Activated CD8-positive, alpha-beta T cell treated with anti-CD3 and anti-CD28 coated beads for 36 hours (primary cell): ENCODE measurements at places on chromosomes 1 and 21.

DNA sequence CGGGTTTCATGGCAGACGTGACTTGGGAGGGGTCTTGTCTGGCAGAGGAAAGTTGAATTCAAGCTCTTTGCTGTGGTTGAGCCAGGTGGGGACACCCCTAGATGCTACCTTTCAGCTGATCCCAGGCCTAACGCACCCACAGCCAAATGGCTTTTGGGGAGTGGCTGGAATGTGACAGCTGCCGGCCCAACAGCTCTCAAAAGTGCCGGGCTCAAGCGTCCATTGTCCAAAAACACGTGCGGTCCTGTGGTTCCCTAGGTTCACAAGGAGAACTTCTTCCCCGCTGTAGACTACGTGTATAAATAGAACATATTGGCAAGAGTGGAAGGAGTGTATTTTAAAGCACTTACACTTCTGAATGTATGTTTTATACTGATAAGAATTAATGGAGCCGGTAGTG is 87.1 kb upstream of the ARHGEF16 start:
- no peak for DNase-seq

- DNase-seq = no peak
These were observed 149.1 kb downstream of the PLPP3 start for GRCh38 chr1:56430141-56430839.

DNA sequence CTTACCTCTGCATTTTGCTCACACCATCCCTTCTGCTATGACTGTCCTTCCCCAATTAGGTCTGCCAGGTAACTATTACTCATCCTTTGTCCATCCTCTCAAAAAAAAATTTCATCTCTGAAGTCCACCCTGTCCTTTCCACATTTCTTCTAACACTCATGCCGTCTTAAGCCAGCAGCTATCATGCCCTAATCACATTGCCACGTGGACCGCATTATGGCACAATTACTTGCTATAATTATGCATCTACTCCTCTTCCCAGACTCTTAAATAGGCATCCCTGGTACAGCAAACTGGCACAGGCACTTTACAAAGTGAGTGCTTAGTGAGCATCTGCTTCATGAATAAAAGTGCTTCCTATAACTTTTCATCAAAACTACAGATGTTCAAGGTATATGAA is 295.4 kb upstream of the ESRRG start:
- no peak for DNase-seq

- DNase-seq = no peak
These were observed 59.3 kb downstream of the CENPF start for GRCh38 chr1:214662223-214662785.

DNA sequence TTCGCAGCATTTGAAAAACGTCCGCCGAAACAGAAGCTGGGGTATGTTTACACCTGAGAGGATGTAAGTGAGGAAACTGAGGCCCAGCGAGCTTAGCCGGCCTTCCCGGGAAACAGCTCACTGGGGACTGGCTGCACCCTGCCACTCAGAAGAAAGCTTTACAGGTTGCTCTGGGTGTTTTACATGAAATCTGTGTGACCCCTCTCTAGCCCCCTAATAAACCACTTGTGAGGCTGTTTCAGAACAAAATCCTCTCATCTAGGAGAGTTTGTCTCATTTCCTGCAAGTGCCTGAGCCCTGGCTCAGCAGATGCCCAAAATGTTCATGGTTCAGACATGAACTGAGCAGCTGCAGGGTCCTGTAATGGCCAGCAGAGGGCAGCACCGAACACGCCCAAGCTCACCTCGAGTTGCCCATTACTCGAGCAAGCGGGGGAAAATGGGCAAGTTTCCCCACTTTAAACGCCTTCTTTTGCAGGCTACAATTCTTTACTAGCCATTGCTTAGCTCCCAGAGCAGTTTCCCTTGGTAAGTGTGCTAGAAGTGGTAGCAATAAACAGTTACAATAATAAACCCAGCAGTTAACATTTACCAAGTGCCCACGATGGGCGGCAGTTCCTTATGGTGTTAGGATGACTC is 76.4 kb downstream of the FHAD1 start:
- DNase-seq = peak; percentile 85

DNA sequence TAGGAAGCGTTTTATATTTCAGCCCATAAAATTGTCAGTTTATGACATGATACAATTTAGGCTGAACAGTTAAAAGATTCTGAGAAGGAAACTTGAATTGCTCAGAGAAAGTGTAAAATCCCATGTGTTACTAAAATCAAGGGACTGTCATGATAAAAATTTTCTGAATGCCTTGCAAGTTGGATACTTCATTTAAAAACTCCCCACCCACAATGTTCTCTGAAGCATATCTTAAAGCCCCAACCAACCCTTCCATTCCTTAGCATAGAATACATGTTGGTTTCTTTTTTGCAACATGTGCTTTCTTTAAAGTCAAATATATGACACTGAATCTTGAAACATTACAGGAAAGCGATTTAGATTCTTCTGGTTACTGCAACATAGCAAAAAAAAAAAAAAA is 97.4 kb downstream of the MRPL39 start:
- no peak for DNase-seq

- no peak for DNase-seq
These were observed 3.3 kb upstream of the KIF21B start for GRCh38 chr1:201026836-201027235.

DNA sequence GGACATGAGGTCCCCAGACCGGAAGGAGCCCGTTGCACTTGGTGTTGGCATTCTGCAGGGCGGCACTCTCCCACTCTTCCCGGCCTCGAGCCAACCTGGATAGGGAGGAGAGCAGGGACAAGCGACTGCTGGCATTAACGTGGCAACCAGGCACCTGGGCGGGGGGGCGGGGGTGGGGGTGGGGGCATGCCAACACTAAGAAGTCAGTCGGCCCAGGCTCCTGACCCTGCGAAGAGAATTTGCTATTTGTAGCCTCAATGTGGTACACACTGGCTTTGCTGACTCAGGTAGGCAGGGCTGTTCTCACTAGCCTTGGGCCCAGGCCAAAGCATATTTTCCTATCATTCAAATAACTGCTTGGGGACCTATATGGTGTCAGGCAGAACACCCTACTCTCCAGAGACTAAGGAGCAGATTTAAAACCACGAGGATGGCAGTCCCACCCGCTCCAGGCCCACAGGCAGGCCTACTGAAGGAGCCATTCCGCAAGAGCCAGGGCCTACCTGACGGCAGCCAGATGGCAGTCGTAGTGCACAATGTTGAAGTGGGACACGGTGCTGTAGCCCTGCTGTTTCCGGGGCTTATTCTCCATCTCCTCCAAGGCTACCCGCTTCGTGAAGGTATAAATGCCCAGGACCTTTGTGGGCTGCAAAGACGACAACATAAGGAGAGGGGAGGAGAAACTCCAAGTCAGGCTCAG is 123.7 kb downstream of the UBR4 start:
- no peak for DNase-seq

DNA sequence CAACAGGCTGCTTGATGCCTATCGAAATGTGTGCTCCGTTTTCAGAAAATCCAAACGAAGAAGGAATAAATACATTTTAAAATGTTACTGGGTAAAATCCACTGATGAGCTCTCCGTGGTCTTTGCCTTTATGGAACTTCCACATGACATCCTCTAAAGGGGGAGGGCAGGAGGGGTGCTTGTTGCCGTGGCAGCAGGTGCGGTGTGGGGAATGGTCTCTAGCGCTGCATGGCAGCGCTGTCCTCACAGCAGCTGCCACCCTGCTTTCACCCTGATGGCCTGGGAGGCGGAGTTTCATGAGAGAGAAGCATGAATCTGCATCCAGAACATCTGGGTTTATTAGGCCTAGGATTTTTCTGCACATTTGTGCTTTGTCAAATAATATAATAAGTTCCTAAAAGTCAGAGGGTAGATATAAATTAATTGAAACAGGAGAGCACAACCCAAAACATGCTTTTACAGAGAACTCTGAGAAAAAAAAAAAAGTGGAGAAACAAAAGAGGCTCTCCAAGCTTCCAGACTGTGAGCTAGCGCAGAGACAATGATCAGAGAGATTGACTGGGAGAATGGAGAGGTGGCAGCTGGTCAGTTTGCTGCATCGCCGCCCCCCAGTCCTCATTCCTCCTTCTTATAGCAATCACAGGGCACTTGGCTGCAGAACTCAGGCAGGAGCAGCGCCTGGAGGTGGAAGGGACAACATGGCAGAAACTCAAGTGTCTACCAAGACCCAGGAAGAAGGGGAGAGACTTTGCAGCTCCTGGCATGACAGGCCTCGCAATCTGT is 228.6 kb downstream of the DSCAM start:
- DNase-seq = no peak

GRCh38 chr1:36472656-36473055 is 8.5 kb upstream of the MRPS15 start:
- DNase-seq = no peak

DNA sequence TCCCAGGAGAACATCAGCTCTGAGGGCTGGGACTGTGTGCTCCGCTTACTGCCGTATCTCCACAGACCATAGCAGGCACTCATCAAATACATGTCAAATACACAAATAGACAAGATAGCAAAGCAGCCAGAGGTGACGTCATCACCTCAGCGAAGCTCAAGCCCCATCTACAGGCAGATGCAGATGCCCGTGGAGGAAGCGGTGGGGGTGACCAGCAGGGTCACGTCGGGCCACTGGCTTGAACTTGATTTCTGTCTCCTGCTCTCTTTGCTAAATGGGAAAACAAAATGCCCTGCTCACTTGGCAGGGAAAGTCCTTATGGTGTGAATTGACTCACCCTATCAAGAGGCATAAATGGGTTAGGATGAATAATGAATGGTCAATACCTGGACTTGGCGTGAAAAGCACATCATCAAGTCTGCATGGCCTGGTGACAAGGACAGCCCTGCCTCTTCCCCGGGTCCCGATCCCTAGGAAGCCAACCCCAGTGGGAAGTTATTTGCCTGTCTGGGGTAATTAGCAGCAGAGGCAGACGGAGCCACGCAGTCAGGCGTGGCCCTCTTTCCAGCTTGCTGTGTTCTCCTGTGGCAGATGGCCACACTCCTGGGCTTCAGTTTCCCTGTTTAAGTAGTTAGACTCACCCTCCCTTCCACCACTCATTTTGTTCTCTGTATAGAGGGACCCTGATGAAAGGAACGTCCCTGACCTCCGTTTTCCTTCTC is 536.0 kb downstream of the NPHP4 start:
- DNase-seq = no peak

- DNase-seq = no peak
These were observed 351.0 kb downstream of the PDE4B start for GRCh38 chr1:66143651-66144050.

GRCh38 chr1:201096041-201096461 is 16.2 kb downstream of the CACNA1S start:
- DNase-seq = no peak

DNA sequence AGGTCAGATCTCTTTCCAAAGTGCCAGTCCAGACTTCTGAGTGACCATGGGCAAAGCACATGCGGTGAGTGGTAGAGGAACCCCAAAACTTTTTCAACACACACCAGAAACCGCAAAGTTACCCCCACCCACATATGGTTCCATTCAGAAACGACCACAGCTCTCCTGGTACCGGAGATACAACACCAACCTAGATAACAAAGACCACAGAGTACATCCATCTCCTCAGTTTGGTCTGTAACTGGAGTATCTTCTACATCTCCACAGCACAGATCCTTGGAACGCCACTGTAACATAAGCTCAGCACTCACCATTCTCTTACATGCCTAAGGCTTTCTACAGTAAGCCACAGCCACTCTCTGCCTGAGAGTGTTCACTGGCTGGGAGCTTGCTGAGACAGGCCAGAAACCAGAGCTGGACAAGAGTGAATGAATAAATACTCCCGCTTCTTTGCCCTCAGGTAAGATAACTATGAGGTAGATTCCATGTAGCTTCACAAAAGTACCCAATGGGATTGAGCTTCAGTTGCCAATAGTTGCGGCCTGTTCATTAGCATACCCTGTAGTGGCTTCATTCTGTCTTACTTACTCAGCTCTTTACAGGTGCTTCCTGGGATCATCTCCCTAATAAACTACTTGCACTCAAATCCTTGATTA is 81.8 kb downstream of the SMYD3 start:
- no peak for DNase-seq
